ENCODE measurements at places on chromosomes 3 and 15. TPM values are rescaled to one million over a fixed set of nuclear protein-coding genes. Genes with fewer than 3 reads are reported as not detected.

The ITGA11 gene
- total RNA-seq: 52.5 TPM

The PCNP gene
- total RNA-seq: 41.0 TPM

The C3orf22 gene
- not detected for total RNA-seq

GRCh38 chr15:94145046-94145445 is 86.3 kb upstream of the MCTP2 start:
- DNase-seq: no peak
